ENCODE measurements at places on chromosomes 13 and 19.

DNA sequence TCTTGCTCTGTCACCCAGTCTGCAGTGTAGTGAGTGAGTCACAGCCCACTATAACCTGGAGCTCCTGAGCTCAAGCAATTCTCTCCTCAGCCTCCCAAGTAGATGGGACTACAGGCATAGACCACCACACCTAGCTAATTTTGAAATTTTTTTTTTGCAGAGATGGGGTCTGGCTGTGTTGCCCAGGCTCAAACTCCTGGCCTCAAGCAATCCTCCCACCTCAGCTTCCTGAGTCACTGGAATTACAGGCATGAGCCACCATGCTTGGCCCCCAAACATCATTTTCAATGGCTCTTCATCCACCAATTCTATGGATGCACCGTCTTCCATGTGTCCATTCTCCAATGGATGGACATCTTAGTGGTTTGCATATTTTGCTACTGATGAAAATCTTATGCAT, 68.9 kb downstream of the ZNF557 start:
- DNase-seq = no peak

GRCh38 chr13:31209172-31209840, 9.5 kb downstream of the B3GLCT start:
- DNase-seq = no peak

GRCh38 chr13:113489171-113489548, 1.4 kb downstream of the DCUN1D2 start:
- DNase-seq = no peak

GRCh38 chr13:30847650-30848307, 58.3 kb upstream of the MEDAG start:
- DNase-seq = no peak

- no peak for DNase-seq
Observed at GRCh38 chr13:82800391-82800790, 1081.9 kb downstream of the SLITRK1 start.

GRCh38 chr13:42327725-42328124, 55.8 kb downstream of the AKAP11 start:
- no peak for DNase-seq

DNA sequence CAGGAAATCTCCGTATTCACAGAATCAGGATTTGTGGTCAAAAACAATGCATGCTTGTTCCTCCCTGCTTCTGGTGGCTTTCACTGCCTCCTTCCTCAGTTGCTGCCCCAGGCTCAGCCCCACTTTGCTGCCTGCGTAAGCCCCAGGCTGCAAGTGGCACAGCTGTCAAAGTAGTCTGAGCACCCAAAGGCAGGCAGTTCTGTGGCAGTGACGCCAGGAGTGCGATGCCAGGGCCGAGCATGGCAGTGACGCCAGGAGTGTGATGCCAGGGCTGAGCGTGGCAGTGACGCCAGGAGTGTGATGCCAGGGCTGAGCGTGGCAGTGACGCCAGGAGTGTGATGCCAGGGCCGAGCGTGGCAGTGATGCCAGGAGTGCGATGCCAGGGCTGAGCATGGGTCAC, 77.3 kb upstream of the GPR183 start:
- DNase-seq = no peak

GRCh38 chr13:54657588-54657987, 1629.0 kb downstream of the OLFM4 start:
- no peak for DNase-seq

DNA sequence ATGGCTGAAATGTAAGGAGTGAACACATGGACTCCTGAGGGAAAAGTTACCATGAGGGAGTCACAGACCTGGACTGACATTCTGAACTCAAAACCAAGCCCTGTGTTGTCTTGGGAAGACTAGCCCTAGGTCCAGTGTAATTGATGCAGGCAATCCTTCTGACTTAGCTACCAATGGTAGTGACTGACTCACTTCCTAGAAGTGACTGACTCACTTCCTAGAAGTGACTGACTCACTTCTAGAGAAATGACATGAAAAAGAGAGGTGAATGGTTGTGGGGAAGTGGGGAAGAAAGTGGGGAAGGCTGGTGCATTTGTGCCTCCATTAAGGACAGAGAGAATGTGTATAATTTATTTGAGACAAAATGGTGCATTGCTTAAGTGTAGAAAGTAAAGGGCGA, 49.9 kb downstream of the EDNRB start:
- no peak for DNase-seq

GRCh38 chr19:15417699-15418098, 1.1 kb downstream of the AKAP8L start:
- DNase-seq = no peak

DNA sequence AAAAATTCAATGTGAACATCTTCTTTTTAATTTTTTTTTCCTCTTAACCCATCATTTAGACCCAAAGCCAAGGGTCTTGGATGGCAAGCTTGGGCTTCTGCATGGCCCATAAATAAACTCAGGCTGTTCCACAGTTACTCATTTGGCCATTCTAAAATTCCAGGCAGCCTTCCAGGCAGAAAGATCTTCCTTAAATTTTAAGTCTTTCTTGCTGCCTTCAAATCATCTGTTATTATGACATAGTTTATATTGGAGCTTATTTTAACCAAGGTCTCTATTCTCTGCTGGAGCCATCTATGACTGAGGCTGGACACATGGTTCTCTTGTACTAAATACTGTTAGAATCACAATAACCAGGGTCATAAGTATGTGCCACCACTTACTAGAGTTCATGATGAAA, 317.3 kb upstream of the MAB21L1 start:
- no peak for DNase-seq

DNA sequence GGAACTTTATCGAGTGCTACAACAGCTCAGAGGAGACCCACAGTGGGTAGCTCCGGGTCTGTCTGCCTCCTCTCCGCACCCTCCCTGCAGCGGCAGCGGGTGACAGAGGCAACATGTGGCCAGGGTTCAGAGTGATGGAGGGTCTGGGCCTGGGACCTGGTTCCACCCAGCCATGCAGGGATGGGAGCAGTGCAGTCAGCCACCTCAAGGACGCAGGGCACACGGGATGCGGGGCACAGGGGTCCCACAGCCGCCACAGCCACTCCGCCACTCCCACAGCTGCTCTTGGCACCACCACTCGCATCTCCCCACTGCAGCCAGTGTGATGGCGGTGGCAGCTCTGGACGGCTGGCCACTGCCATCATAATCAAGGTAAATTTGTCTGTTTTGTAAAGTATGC, 892.9 kb downstream of the OLFM4 start:
- DNase-seq = no peak

DNA sequence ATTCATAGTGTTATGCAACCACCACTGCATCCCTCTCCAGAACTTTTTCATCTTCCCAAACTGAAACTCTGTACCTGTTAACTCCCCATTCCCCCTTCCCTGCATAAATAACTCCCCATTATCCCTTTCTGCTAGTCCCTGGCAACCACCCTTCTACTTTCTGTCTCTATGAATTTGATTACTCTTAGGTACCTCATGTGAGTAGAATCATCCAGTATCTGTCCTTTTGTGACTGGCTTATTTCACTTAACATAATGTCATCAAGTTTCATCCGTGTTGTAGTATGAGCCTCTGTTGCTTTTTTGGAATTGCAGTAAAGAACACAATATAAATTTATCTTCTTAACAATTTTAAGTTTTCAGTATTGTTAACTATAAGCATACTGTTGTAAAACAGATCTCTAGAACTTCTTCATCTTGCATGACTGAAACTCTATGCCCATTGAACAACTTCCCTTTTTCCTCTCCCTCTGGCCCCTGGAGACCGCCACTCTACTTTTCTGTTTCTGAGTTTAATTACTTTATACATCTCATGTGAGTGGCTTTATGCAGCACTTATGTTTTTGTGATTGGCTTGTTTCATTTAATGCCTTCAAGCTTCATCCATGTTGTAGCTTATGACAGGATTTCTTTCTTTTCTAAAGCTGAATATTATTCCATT, 87.3 kb upstream of the ABCC4 start:
- no peak for DNase-seq
